ENCODE measurements at places on chromosomes 2 and 18.
A peak's percentile ranks its signal among the peaks of the same experiment; 100 is the strongest.

- DNase-seq = no peak
Measured at GRCh38 chr2:157197848-157198247, 59.7 kb upstream of the GALNT5 start.

- DNase-seq = peak; percentile 27
Measured at GRCh38 chr2:178891265-178891958, 84.2 kb upstream of the TTN start.

- no peak for DNase-seq
Measured at GRCh38 chr2:16628314-16628713, 37.3 kb downstream of the CYRIA start.

- DNase-seq = no peak
Measured at GRCh38 chr18:78546281-78546680, 433.3 kb upstream of the SALL3 start.

GRCh38 chr2:168679741-168680310 is 122.6 kb upstream of the NOSTRIN start:
- no peak for DNase-seq
